ENCODE measurements at places on chromosomes 11 and 22. TPM values are rescaled to one million over a fixed set of nuclear protein-coding genes. Genes with fewer than 3 reads are reported as not detected.
A peak's percentile ranks its signal among the peaks of the same experiment; 100 is the strongest.

- DNase-seq = no peak
These were observed 26.8 kb downstream of the OR2AG2 start for GRCh38 chr11:6745018-6745417.

DNA sequence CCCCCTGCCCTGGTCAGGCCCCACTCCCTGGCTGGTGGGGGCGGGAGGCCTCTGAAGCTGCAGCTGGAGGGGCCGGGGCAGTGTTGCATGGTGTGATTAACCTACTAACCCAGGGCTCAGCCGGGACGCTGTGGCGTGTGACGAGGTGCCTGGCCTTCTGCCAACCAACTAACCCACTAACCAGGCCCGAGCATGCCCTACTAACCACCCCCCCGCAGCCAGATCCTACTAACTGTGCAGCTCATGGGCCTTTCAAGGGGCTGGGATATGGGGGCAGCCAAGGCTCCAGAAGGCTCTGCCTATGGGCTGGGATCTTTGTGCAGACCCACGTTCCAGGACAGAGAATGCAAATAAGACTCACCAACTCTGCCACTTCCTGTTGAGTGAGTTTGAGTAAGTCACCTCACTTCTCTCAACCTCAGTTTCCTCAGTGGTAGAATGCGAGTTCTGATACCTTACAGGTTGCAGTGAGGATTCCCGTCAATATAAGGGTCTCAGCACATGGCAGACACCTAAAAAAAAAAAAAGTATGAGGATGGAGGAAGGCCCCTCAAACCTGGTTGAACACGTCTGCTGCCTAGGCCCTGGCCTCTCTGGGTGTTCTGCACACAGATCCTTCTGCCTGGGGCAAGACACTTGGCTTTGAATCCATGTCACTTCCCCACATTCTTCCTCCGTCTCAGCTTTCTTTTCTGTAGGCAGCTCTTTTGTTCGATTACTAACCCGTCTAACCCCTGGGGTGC is 14.1 kb downstream of the MIAT start:
- DNase-seq = no peak

DNA sequence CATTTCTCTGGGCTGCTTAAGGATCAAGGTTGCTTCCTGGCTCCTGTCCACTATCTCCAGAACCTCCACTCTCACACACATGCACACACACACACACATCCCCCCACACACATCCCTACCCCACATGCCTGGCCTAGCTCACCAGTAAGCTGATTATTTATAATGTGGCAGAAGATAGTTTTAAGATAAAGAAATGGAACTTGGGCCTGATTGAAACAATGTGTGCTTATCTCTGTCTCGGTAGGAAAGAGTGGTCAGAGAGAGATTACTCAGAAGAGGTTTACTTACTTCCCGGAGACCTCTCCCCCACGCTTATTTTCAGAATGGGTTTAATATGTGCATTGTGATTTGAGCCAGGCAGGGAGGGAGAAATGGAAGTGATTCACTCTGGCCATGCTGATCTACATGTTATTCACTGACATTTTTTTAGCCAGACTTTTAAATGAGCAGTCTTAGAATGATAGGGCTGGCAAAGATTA is 422.4 kb downstream of the TENM4 start:
- DNase-seq = peak; percentile 94

DNA sequence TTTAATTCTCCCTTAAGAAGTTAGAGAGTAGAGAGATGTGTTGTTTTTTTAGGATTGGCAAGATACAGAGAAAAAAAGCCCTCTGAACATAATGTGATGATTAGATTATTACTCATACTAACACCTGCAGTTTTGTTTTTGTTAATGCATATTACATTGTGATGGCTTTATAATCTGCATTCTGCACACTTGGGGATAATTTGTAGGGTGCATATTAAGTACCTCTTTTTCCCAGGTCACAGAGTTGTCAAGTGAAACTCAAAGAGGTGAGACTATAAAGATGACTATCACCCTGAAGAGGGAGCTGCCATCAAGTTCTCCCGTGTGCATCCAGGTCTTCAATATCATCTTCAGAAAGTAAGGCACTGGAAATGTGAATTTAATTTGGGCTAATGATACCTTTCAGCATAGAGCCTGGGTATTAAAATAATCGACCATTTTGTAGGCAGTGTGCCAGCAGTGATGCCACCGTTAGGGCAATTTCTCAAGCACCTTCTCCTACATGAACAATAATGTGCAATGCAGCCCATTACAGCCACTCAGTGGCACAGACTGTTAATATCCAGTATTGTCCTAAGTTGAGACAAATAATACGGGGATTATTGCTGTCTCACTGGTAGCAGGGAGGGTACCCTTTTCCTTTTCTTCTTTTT is 16.2 kb downstream of the PIWIL4 start:
- DNase-seq = no peak

Gene PANX3
- total RNA-seq = not detected

GRCh38 chr11:77203901-77204753 is 76.1 kb downstream of the MYO7A start:
- DNase-seq = no peak

Gene MAPK8IP1
- total RNA-seq = 7.7 TPM

DNA sequence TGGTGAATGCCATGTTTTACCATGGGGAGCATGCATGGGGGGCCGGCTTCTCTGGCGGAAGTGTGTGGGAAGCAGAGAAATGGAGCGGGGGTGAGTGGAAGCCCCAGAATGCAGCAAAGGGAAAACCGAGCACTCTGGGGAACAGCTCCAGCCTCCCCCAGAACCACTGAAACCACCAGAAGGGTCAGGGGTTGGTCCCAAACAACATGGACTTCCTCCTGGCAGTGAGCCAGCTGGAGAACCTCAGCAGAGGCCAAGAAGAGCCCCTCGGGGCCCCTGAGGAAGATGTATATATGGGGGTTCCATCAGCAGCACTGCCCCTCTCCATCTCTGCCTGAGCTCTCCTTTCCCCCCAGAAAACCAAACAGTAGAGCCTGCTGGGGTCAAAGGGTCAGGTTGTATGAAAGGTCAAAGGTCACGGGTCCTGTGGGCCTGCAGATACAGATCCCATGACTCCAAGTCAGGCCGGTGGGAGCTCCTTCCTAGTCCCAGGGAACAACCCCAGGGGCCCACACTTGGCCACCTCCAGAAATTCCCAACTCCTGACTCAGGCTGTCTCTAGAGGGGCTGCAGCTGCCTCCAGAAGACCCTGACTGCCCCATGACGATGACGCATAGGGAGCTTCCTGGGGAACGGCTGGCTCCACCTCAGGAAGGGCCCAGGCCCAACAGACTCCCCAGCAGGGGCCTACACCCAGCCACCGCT is 48.5 kb upstream of the TIMP3 start:
- DNase-seq = no peak

Gene TMPRSS5
- not detected for total RNA-seq

Gene SLC22A8
- total RNA-seq = 0.72 TPM

- no peak for DNase-seq
These were observed 30.6 kb downstream of the PACSIN2 start for GRCh38 chr22:42984397-42984796.

DNA sequence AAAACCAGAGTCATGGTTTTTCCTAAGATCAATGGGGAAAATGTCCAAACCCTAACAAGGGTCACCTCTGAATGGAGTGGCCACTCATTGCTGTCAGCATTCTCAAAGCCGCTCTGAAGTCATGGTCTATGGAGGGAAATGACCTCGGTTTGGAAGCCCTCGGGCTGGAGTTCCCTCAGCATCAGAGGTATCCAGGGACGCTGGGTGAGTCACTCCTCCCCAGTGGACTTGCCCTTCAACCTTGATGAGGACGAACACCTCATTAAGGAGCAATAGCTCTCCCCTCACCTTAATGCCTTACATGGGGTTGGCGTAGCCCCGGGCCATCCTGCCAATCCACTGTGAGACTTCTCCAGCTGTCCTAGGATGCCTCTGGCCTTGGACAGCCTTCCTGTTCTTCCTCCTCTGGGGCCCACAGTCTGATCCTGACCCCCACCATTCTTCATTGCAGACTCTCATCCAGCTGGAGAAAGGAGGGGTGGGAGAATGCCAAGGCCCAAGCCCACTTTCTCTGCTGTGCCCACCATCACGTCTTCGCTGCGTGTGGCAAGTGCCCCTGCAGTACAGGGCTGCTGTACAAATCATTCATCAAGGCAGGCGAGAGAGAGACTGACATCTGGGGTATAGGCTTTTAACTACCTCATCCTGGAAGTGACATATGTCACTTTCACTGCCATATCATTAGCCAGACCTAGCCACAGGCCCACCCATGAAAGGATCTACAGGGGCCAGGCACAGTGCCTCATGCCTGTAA is 25.4 kb upstream of the MYH9 start:
- DNase-seq = no peak

Gene VSTM5
- total RNA-seq = 5.3 TPM

DNA sequence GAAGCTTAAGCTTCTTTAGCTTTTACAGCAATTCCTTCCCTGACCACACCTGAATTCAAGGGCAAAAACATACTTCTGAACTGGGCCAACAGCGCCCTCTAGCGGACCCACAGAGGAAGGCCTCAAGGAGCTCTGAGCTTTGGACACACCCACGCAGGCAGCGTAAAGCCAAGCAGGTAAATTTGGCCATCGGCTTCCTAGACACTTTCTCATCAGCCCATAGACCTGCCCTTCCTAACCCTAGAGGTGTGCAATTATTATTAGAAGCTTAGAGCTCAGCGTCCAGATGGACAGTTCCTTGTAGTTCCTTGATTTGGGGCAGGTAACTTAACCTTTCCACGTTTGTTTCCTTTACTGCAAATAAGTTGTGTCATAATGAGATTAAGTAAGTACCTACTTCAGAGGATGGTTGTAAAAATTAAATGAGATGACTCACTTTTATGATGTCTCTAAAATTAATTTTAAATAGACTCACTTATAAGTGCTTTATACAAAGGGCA is 25.7 kb upstream of the HMGXB4 start:
- peak; percentile 39 for DNase-seq

GRCh38 chr11:67505605-67506396 is 638 bp upstream of the PITPNM1 start:
- DNase-seq = peak; percentile 90

DNA sequence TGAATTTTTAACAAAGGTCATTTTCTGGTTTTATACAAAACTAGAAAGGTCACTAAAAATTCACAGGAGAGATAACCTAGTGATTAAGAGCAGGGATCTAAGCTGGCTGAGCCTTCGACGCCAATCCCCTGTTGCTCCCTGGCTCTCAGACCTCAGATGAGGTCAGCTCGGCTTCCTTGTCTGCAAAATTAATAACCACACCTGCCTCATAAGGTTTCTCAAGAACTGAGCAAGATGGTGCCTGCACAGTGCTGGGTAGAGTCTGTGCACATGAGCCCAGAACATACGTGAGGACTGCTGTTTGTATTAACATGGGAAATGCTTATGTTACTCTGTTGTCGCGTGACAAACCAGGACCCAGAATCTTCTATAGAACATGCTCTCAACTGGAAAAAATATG is 24.4 kb upstream of the CD5 start:
- DNase-seq = no peak

GRCh38 chr11:120227228-120227852 is 12.6 kb upstream of the POU2F3 start:
- DNase-seq = no peak

GRCh38 chr11:101401245-101401644 is 182.6 kb downstream of the TRPC6 start:
- DNase-seq = no peak

GRCh38 chr22:20390394-20390907 is 3.5 kb upstream of the ZNF74 start:
- DNase-seq = no peak

- DNase-seq = no peak
These were observed 8.3 kb downstream of the SREBF2 start for GRCh38 chr22:41841085-41841712.

Gene VPS37C
- 11.1 TPM for total RNA-seq

DNA sequence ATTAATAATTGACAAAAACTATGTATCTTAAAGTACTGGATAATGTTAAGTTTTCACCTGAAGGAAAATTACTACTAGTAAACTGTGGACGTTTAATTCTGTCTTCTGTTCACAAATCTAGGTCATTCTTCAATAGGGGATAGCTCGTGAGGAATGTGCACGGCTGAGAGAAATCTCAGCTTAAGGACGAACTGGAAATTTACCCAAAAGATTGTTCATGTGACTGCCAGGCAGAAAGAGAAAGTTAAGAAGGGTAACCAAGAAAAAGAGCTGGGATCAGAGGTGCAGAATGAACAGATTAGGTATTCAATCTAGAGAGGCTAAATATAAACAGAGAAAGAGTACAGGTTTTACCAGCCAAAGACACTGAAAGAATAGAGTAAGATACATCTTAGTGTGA is 245.3 kb downstream of the CASP12 start:
- peak; percentile 58 for DNase-seq

Gene TRPC6
- 53.4 TPM for total RNA-seq

DNA sequence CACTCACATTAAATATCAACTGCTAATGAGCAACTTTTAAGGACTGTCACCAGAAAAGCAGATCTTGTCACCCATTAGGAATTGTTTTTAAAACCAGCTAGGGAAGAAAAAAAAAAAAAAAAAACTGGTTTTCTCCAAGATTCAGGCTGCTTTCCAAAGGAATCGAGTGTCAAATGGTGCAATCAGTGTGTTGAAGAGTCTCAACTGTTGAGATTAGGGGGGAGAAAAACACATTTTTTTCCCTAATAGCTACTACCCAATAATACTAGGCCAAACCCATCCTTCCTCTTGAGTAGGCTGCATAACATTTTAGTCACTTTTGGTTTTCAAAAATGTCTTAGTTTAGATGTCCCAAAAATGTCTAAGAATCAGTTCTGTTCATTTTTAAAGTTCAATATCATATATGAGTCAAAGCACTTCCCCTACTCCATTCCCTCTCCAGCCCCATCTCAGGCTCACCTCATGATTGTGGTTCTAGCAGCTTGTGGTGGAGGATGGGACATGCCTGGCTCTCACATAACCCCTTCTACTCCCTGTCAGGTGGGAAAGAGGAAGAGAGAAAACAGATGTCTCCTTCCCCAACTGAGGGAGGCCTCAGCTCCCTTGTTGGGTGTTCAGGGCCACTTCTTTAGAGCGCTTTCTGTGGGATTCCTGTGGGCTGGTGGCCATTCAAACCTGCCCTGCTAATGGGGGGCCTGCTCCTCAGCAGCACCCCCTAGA is 193.6 kb downstream of the CWF19L2 start:
- DNase-seq = no peak

DNA sequence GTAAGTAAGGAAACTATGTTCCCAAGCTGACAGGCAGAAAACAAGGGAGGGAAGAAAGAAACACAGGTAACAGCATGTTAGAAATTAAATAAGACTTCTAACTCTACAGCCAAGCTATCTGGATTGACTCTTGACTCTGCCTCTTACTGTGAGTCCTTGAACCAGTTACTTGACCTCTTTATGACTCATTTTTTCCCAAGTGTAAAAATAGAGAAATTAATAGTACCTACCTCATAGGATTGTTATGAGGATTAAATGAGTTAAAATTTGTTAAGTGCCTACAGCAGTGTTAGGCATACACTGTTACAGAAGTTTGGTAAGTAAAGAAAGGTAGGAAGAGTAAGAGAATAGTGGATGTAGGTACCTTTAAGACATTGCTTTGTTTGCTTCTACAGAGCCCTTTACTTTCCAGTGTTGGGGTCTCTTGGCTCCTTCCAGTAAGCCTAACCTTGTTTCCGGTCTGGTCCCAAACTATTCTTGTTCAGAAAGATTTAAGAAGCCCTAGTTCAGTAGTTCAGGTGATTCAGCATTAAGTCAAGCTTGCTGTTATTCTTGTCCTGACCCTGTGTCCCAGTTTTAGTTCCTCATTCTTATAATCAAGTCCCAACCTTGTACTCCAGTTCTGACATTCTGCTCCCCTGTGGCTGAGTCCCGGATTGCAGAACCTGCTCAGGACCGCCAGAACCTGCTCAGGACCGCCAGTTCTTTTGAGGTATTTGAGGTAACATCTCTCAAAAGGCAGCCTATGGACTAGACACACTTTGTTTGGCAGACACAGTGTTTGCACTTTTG is 963.4 kb upstream of the CCDC90B start:
- no peak for DNase-seq
